ENCODE measurements at places on chromosomes 5 and 9. TPM values are rescaled to one million over a fixed set of nuclear protein-coding genes. Genes with fewer than 3 reads are reported as not detected.

The CAPSL gene
- total RNA-seq: not detected

The CRAT gene
- 17.2 TPM for total RNA-seq

The ORM2 gene
- total RNA-seq: 1.6 TPM

The SLC36A2 gene
- total RNA-seq: not detected

The SCGB3A2 gene
- 57.3 TPM for total RNA-seq

The RUSC2 gene
- total RNA-seq: 8.7 TPM

The C5orf22 gene
- total RNA-seq: 40.6 TPM

- no peaks in the 10 kb centered on the region for H3K36me3 ChIP-seq
- no peak for DNase-seq
- peaks cover 37% of the 10 kb centered on the region for H3K4me1 ChIP-seq
- H3K27me3 ChIP-seq: no peaks in the 10 kb centered on the region
- peak overlapping the region; percentile 9 for H3K27ac ChIP-seq
Observed at GRCh38 chr9:133635098-133635497, 1.1 kb upstream of the DBH start.

DNA sequence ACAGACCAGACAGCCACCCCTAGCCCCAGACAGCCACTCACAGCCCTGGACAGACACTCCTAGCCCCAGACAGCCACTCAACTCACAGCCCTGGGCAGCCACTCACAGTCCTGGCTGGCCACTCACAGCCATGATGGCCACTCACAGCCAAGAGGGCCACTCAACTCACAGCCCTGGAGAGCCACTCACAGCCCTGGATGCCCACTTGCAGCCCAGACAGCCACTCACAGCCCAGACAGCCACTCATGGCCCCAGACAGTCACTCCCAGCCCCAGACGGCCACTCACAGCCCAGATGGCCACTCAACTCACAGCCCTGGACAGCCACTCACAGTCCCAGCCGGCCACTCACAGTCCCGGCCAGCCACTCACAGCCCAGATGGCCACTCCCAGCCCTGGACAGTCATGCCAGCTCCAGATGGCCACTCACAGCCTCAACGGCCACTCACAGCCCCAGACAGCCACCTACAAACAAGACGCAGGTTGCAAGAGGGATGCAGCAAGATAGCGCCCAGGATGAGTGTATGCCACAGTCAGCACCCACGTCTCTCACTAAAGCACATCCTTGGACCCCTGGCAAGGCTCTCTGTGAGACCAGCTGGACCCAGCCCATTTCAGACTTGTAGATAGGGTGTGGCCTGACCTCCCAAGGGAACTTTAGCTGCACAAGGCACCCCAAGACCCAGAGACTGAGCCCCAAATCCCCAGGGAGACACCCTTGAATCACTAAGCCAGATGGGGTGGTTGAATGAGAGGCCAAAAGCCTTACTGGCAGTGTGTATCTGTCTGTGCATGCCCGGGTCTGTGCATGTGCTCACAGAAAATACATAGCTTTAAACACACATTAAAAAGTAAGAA lies 22.4 kb downstream of the ZDHHC11B start:
- H3K4me3 ChIP-seq: no peak overlapping the region
- H3K27me3 ChIP-seq: 0 out of 2 replicates have a peak, but pooled peaks cover 2% of the 10 kb centered on the region
- no peak overlapping the region for H3K27ac ChIP-seq
- H3K36me3 ChIP-seq: peaks cover 18% of the 10 kb centered on the region
- no peak for DNase-seq

GRCh38 chr5:6849316-6850105 lies 136.3 kb downstream of the TENT4A start:
- no peak overlapping the region for H3K27ac ChIP-seq
- no peak overlapping the region for H3K4me3 ChIP-seq
- no peak for DNase-seq
- H3K27me3 ChIP-seq: peaks cover 8% of the 10 kb centered on the region
- peaks cover 18% of the 10 kb centered on the region for H3K36me3 ChIP-seq

GRCh38 chr5:43889233-43889632 lies 286.3 kb downstream of the NNT start:
- no peaks in the 10 kb centered on the region for H3K27me3 ChIP-seq
- H3K4me1 ChIP-seq: no peaks in the 10 kb centered on the region
- H3K36me3 ChIP-seq: no peaks in the 10 kb centered on the region
- H3K27ac ChIP-seq: no peak overlapping the region
- no peak overlapping the region for H3K4me3 ChIP-seq
- no peak for DNase-seq

- no peaks in the 10 kb centered on the region for H3K36me3 ChIP-seq
- no peaks in the 10 kb centered on the region for H3K27me3 ChIP-seq
- no peak for DNase-seq
- H3K4me3 ChIP-seq: no peak overlapping the region
- peaks cover 16% of the 10 kb centered on the region for H3K4me1 ChIP-seq
Observed at GRCh38 chr9:37806271-37806670, 5.7 kb downstream of the DCAF10 start.

DNA sequence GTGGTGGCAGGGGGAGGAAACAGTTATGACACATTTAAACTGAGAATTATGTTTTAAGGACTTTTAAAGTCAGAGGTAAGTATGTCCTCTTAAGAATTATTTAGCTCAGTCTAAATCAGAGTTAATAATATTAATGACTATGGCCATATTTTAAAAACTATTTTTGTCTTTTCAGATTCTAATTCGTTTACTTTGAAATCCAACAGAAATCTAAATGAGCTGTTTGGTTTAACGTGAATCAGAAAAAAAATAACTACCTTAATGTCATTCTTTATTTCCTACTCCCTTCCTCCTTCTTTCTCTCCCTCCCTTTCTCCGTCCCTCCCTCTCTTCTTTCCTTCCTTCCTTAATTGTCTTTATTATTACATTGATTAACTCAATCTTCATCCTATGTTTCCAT lies 14.7 kb downstream of the C1QTNF3 start:
- no peak for DNase-seq
- H3K4me3 ChIP-seq: no peak overlapping the region
- H3K27ac ChIP-seq: no peak overlapping the region
- peaks cover 11% of the 10 kb centered on the region for H3K4me1 ChIP-seq
- H3K36me3 ChIP-seq: no peaks in the 10 kb centered on the region
- H3K27me3 ChIP-seq: no peaks in the 10 kb centered on the region

DNA sequence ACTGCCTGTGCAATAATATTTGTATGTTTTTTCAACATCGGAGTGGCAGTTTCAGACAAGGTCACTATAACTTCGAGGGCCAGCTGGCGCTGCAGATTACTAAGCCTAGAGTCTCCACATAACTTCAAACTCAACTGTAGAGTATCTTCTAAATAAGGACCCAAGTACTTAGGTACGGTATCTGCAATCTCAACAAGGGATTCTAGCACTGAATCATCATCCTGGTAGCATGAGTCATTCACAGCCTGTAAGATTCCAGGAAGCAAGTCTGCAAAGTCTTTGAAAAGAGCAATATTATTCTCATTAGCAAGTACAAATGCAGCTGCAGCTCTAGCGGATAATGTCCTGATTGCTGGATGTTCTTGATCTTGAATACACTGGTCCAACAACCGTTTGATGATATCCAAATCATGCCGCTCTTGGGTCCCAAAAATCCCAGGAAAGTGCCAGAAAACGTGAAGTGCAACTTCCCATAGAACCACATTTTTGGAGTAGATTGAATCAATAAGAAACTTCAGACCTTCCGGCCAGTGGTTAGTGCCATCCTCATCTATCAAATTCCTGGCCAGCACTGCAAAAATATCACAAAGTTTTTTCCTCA lies 654 bp downstream of the RANBP6 start:
- H3K4me1 ChIP-seq: peaks cover 16% of the 10 kb centered on the region
- H3K27me3 ChIP-seq: no peaks in the 10 kb centered on the region
- peak overlapping the region; percentile 98 for H3K27ac ChIP-seq
- DNase-seq: no peak

Measured in WTC11 (cell line).